ENCODE measurements at places on chromosomes 3 and 15.

- no peak for DNase-seq
Measured at GRCh38 chr3:135213213-135213612, 418.2 kb downstream of the EPHB1 start.

GRCh38 chr3:143672396-143673165 lies 175.7 kb downstream of the SLC9A9 start:
- DNase-seq, result no peak

GRCh38 chr15:89848970-89849292 lies 34.3 kb upstream of the ANPEP start:
- DNase-seq, result no peak

DNA sequence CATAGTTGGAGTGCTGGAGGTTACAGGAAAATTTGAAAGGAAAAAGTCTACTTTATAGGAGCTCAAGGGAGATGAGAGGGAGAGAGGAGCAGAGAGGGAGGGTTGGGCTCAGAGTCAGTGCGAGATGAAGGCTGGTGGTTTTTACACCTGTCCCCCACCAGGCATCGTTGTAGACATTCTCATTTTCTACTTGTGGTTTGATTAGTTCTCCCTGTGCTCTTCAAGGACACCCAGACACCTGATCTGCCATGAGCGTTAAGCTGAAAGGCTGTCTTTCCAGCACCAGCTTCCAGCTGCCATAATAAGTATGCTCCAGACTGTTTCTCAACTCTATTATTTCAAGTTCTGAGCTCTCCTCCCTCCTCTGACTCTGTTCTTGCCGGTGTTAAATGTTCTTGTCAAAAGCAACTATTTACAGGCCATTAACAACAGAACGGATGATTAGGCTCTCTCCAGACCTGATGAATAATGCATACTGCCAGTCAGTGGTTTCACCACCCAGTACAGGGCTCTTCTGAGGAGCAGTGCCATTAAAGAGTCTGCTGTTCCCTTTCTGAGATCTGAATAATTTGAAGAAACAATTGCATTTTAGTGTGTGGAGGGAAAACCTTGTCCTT lies 514.6 kb upstream of the MCTP2 start:
- DNase-seq, result no peak

DNA sequence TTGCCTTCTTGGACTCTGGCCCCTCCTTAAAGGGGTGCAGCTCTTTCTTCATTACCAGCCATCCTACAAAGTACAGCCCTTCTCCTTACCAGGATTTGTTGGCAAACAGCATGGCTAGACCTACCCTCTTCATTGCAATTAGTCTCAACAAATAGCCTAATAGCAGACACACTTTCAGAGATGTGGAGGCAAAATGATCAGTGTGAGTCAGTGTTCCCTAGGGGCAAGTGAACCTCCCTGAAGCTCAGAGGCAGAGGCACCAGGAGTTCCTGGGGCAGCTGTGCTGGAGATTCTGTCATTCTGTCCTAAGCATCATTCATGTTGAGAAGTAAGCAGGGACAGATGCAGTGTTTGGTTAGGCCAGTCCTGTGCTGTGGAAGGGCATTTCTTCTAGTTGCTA lies 14.6 kb upstream of the MECOM start:
- DNase-seq, result no peak

Measured in GM19239 (cell line).